ENCODE measurements at places on chromosomes 5 and 9.

GRCh38 chr9:109574061-109574882 is 76.2 kb upstream of the PTPN3 start:
- DNase-seq: peak; percentile 36

DNA sequence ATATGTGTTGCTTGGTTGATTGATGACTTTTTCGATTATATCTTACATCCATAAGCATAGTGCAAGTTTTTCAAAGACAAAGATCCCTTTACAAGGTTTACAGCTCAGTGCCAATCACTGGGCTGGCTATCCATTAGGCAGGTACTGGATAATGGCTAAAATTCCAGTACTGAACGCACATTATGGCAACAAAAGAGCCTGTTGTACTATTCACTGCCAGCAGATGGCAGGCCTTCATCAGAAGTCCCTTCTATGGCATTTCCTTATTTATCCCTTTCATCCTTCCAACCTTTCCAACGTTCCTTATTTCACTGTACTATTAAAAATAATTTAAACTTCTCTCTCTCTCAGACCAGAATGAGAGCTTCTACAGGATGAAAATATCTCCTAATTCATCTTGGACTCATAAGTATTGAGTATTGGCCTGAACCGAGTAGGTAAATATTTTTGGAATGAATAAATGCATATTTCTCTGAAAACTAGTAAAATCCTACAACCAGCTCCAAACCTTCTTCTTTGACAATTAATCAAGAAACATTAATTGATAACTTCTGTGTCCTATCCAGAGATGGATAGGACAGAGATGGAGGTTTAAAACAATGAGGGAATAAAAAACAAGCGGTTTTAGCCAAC is 6.7 kb upstream of the WNT8A start:
- DNase-seq: peak; percentile 7

DNA sequence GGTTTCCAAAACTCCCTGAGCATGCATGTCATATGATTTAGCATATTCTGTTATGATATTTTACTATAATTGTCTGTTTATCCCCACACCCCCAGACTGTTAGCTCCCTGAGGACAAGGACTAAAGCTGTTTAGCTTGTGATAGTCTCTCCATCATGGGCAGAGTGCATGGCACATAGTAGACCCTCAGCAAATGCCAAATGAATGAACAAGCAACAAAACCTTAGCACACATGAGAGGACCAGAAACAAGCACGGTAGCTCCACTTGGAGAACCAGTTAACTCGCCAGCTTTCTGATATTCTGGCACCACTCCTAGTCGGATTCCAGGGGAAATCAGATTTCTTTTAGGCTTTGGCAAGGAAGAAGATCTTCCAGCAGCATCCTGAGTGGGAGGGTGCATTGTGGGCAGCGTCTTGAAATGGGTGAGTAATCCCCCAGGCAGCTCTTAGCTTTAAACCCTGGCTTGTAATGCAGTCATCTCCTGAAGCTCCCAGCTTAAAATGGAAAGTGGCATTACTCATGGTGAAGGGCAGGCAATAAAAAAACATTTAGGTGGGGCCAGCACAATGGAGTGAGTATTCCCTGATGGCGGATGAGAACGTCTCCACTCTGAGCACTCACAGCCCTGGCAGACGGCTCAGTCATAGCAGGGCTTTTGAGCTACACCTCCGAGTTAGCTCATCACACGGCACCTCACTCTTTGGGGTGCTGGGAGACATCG is 41.1 kb downstream of the FGF1 start:
- DNase-seq: peak; percentile 91

DNA sequence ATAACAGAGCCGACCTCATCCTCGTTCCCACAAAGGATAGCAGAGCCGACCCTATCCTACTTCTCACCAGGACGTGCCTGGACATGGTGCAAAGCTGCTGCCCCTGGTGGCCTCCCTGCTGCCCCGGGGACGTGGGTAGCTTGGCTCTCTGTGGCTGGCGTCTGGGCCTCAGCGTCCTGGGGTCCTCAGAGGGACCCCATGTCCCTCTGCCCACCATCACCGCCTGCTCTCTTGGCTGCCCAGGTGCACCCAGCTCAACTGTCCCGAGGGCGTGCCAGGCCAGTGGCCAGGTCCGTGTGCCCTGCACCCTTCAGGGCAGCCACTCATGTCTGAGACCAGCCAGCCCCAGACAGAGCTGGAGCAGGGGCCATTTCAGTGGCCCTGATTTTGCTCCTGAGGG is 8.5 kb downstream of the NKD2 start:
- DNase-seq: no peak

DNA sequence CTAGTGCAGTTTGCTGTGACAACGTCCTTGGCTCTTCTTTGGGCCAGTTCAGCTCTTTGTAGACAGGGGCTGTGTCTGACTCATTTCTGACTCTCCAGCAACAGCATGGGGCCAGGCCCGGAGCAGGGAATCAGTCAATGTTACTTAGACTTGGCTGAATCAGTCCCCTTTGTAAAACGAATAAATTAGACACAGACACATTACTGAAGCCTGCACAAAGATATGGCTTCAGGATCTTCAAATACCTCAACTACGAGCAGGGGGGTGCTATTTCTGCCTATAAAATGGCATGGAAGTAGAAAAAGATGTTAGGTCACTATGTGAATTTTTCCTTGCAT is 204.7 kb downstream of the TTLL11 start:
- DNase-seq: no peak

DNA sequence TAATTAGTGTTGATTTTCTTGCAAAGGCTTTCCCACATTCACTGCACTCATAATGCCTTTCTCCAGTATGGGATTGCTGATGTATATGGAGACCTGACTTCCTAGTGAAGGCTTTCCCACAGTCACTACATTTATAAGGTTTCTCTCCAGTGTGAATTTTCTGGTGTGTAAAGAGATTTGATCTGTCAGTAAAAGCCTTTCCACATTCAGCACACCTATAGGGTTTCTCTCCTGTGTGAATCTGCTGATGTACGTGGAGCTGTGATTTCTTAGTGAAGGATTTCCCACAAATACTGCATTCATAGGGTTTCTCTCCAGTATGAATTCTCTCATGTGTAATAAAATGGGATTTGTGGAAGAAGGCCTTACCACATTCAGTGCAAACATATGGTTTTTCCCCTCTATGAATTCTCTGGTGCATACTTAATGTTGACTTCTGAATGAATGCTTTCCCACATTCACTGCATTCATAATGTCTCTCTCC is 31.1 kb downstream of the ZNF484 start:
- no peak for DNase-seq

- DNase-seq: no peak
Measured at GRCh38 chr5:1054018-1054798, 45.6 kb downstream of the NKD2 start.

- DNase-seq: no peak
Measured at GRCh38 chr5:88895681-88896501, 12.9 kb upstream of the MEF2C start.

- DNase-seq: no peak
Measured at GRCh38 chr5:143128412-143129071, 274.9 kb downstream of the NR3C1 start.

DNA sequence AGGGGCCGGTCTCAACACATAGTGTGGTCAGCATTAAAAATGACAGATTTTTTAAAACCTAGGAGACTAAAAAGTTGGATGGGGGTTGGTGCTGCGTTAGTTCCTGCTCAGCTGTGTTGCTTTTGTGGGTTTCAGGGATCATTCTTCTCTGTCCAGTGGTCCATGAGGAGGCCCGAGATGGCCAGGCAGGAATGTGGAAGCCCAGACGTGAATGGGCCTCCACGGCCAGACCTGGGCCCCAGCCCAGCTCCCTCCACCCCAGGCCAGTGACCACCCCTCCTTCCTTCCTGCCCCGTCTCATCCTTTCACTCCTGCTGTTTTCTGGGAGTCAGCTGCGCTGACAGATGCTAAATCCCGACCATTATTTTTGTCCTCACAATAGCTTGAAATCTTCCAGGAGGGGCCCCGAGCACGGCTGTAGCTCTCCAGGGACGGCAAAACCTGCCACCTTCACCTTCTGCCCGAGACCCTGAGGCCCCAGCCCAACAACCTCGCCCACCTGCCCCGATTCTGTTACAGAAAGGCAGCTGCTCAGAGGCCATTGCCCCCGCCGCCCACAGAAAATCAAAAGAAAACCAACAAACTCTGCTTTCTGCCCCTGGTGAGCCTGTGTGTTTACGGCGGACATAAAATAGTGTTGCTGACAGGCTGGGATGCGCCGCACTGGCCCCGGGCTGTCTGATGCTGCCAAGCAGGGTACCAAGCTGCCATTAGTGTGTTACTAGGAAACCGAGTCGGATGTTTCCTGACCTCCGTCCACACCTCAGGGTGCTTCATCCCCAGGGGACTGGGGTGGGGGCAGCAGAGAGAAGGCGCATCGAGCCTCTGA is 83.7 kb upstream of the SARDH start:
- no peak for DNase-seq

GRCh38 chr9:115651461-115651860 is 502.1 kb upstream of the PAPPA start:
- no peak for DNase-seq

DNA sequence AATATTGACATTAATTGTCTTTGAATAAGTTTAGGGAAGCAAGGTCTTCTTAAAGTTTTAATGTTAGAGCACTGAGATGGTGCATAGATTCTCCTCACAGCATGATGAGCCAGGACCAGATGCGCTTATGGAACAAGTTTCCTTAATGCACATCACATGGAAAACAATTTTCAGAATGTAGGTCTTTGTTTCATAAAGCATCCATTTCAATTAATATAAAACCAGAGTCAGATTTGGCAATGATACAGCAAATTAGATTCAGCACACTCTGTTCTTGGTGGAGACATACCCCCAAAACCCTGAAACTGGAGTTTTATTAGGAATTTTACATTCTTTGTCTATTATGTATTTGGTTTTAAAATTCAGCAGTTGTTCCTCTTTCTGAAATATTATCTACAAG is 402.1 kb upstream of the SEMA6A start:
- DNase-seq: no peak

DNA sequence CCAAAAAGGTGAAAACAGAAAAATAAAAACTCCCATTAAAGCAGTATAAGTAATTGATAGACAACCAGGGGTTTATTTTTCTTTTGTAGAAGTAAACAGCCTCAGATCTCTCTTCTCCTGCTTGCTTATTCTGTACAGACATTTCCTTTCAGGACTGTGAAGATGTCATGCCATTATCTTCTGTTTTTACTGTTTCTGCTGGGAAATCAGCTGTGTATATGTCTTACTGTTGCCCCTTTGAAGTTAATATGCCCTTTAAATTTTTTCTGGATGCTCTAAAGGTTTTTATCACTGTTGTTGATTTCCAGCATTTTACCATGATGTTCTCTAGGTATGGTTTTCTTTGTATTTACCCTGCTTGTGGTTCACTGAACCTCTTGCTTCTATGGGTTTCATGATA is 199.5 kb downstream of the NXNL2 start:
- no peak for DNase-seq

- no peak for DNase-seq
Measured at GRCh38 chr9:86046071-86046636, 53.2 kb downstream of the GOLM1 start.

- no peak for DNase-seq
Measured at GRCh38 chr5:151758430-151759241, at the start of gene ATOX1. Gene ATOX1, minus strand, starts transcription at chr5:151758631. Its CDS starts 80 bp downstream, at chr5:151758551.

DNA sequence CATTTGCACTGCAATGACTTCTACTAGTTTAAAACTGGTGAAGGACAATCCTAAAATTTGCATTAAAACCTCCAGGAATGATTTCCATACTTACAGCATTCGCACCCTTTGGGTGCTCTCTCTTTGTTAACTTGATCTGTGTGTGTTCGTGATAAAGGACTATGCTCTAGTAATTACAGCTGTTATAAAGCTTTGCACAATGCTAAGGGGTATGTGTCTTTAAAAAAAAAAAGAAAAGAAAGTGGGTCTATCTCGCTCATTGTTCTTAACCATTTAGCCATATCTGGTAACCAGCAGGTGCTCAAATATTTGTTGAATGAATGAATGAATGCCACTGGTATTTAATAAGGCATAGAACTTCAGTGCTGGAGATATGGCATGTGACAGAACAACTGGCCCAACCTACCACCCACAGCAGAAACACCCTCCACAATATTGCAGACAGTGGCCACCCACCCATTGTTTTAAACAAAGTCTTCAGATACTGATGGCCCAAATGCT is 8.7 kb downstream of the TRIM36 start:
- DNase-seq: no peak

DNA sequence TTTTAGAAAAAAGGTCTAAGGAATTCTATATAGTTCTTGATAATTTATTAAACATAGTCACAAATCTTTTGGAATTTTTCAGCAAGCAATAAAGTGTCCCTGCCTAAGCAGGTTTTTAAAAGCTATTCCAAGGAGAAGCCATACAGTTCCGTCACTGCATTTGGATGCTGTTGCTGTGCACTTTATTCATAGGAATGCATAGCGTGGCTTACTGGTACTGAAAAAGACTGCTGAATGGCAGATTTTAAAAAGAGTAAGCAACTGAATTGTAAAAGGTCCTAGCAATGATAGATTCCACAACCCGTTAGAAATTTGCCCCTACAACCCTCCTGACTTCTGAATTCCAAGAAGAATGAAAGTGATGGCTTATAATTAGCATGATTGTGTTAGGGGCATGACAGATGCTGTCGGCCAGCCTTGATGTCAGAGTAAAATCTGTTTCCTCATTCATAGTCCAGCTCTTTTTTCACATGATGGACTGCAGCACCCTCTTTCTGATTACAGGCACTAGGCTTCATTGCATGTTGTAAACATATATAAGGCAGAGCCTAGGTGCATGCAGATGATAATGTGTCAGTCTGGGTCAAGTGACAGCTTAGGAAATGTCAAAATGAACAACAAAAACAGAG is 227.0 kb downstream of the PDE4D start:
- no peak for DNase-seq

DNA sequence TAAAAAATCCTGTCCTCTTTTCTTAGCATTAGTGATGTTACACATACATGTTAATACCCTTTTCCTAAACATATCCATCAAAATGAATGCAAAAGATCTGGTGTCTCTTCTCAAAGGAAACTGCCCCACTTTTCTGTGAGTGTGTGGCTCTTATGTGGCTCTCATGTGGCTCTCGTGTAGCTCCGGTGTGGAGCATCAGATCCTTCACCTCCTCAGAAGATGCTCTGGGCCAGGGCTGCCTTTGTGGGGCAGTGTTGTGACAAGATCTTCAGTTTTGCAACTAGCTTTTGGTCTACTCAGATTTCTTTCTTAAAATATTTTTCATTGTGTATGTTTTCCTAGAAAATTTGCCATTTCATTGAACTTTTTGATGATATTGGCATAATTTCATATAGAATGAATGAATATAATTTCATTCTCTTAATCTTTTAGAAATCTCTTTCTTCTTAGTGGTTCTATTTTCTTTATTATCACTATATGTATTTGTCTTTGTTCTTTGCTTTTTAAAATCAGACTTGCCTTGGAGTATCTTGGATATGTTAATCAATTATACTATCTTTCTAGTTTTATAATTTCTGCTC is 19.4 kb downstream of the GARNL3 start:
- no peak for DNase-seq

- no peak for DNase-seq
Measured at GRCh38 chr5:172645271-172646055, 4.4 kb downstream of the NEURL1B start.
